ENCODE measurements at places on chromosomes 4 and X. TPM values are rescaled to one million over a fixed set of nuclear protein-coding genes. Genes with fewer than 3 reads are reported as not detected.

Gene SPANXD
- not detected for polyA plus RNA-seq

Gene CPEB2
- 3.2 TPM for polyA plus RNA-seq

GRCh38 chr4:151653548-151653918 lies 107.3 kb downstream of the GATB start:
- no peak for DNase-seq
- H3K4me3 ChIP-seq: no peak overlapping the region
- no peaks in the 10 kb centered on the region for H3K4me1 ChIP-seq
- H3K27ac ChIP-seq: no peak overlapping the region
- H3K36me3 ChIP-seq: no peaks in the 10 kb centered on the region

GRCh38 chrX:96861661-96862060 lies 22.0 kb upstream of the RPA4 start:
- H3K27me3 ChIP-seq: no peaks in the 10 kb centered on the region
- no peaks in the 10 kb centered on the region for H3K36me3 ChIP-seq
- no peak overlapping the region for H3K27ac ChIP-seq
- no peaks in the 10 kb centered on the region for H3K4me1 ChIP-seq

GRCh38 chr4:75634951-75635350 lies 4.6 kb upstream of the CDKL2 start:
- H3K36me3 ChIP-seq: no peaks in the 10 kb centered on the region
- H3K4me3 ChIP-seq: no peak overlapping the region
- H3K4me1 ChIP-seq: peaks cover 2% of the 10 kb centered on the region
- H3K27ac ChIP-seq: no peak overlapping the region

DNA sequence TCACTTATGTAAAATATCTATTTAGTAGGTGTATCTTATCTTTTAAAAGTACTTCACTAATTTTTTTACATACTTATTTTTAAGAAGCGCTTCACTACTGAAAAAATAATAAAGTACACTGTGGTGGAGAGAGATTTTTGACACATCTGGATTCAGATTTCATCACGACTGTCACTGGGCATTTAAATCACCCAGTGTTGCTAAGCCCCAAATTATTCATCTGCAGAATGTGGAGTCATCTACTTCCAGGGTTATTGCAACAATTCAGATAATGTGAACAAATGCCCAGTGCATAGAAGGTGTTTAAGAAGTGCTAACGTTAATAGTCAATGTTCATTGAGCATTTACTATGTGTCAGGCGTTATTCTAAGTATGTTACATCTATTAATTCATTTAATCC lies 41.8 kb downstream of the AASDH start:
- H3K27ac ChIP-seq: no peak overlapping the region
- no peaks in the 10 kb centered on the region for H3K27me3 ChIP-seq
- no peak overlapping the region for H3K4me3 ChIP-seq
- DNase-seq: no peak

DNA sequence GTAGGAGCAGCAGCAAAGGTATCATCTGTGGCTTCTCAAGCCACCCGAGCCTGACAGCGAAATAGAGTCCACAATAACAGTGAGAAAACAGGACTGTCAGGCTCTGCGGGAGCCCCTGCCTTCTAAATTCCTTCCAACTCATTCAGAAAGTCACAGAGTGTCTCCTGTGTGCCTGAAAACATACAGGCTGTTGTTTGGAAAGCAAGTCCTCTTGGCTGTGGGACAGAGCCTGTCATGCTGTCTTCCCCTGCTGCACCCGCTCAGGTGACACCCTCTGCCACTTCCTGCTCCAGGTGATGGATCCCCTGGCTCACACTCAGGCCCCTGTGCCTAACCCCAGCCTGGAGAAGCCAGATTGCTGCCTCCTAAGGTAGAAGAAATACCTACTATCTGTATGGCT lies 152.3 kb downstream of the RAB28 start:
- no peaks in the 10 kb centered on the region for H3K36me3 ChIP-seq
- H3K4me1 ChIP-seq: no peaks in the 10 kb centered on the region
- DNase-seq: no peak
- H3K4me3 ChIP-seq: no peak overlapping the region
- H3K27me3 ChIP-seq: no peaks in the 10 kb centered on the region

DNA sequence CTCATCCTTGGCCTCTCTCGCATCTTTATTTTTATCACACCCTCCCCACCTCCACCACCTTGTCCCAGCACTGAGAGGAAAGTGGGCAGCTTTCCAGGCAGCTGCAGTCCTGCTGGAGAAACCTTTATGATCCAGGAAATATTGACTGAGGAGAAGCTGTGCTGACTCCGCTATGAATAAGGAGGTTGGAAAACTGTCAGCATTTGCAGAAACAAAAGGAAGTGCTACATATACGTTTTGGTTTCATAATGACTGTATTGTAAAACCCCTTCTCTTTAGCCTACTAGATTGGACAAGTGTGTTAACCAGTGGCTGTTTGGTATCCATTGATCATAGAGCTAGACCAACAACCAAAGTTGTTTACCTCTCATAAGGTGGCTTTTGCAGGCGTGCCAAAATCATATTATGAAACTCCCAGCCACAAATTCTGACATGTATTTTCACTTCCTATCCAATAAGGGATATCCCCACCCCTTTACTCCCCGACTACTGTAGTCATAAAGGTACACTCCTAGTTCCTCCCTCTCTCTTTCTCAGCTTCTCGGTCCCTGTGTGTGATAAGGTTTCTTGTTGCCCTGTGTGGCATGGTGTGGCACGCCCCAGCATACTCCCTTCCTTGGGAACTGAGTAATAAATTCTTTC lies 88.4 kb downstream of the GPR143 start:
- no peak overlapping the region for H3K4me3 ChIP-seq
- H3K27ac ChIP-seq: no peak overlapping the region
- H3K36me3 ChIP-seq: no peaks in the 10 kb centered on the region
- peak; percentile 2 for DNase-seq

DNA sequence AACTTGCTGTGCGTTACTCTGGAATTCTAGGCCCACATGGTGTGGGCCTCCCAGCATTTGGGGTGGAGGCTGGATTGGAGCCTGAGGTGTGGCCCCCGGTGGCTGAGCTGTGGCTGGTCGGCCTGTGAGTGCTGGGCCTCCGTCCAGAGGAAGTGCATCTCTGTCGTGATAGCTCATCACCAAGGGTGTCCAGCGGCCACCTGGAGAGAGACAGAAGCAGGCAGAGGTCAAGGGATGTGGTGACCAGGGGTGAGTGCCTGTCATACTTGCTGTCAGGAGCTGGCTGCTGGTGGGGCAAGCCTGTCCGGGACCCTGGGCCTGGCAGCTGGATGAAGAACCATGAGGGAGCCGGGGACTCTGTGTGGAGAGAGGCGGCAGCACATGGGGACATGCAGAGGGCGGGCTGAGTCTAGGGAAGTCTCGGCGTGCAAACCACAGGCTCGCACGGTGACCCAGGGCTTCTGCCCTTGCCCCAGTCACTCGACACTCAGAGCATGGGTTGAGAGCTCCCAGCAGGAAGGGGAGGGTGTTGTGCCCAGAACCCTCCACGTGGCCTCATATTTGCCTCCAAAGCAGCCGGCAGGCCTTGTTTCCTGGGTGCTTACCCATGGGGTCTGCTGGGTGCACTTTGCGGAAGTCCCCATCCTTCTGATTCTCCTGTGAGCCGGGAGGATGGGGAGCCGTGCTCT lies 6.2 kb downstream of the SORCS2 start:
- no peaks in the 10 kb centered on the region for H3K4me1 ChIP-seq
- no peaks in the 10 kb centered on the region for H3K36me3 ChIP-seq
- no peak for DNase-seq
- H3K27me3 ChIP-seq: peaks cover 10% of the 10 kb centered on the region
- H3K27ac ChIP-seq: no peak overlapping the region
- H3K4me3 ChIP-seq: no peak overlapping the region

DNA sequence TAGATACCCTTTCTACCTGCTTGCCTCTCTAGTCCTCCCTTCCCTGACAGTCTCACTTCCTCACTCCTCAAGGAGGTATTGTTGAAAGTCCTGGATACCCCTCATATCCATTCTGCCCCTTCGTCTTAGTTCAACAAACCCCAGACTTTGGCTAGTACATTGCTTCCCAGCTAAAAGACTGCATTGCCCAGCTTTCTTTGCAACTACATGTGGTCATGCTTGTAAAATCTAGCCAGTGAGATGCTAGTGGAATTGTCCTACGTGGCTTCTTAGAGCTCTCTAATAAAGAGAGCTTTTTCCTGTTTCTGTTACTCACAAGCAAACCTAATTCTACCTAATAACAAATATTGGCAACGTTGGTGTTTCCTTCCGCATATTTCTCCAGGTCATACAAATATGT lies 237.9 kb upstream of the PSAPL1 start:
- H3K27me3 ChIP-seq: peaks cover 3% of the 10 kb centered on the region
- H3K4me1 ChIP-seq: no peaks in the 10 kb centered on the region
- H3K27ac ChIP-seq: no peak overlapping the region
- H3K36me3 ChIP-seq: no peaks in the 10 kb centered on the region
- no peak for DNase-seq

DNA sequence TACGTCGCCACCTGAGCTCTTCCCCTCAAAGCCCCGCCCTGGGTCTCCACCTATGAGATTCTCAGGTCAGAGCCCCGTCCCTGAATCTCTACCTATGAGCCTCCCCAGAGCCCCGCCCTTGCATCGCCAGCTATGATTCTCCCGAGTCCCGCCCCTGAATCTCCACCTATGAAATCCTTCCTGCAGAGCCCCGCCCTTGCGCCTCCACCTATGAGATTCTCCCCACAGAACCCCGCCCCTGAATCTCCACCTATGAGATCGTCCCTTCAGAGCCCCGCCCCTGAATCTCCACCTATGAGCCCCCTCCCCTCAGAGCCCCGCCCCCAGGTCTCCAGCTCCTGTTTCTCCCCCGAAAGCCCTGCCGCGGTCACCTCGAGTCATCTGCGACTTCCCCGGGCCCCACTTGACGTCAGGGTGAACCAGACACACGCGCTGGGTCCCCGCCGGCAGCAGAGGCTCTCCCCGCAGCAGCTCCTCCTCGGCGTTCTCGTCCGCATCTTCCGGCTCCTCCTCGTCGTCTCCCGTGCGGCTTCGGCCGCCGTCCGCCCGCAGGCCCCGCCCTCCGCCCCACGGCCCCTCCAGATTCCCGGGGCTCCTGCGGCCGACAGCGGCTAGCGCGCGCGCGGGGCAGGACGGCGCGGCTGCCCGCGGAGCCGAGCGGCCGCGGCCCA lies 393 bp downstream of the GTPBP6 start:
- H3K27ac ChIP-seq: peak overlapping the region; percentile 94
- H3K27me3 ChIP-seq: no peaks in the 10 kb centered on the region
- peak; percentile 100 for DNase-seq
- no peak overlapping the region for H3K4me3 ChIP-seq

- H3K4me1 ChIP-seq: peaks cover 21% of the 10 kb centered on the region
- H3K36me3 ChIP-seq: peaks cover 55% of the 10 kb centered on the region
- H3K27ac ChIP-seq: no peak overlapping the region
- no peak overlapping the region for H3K4me3 ChIP-seq
- no peaks in the 10 kb centered on the region for H3K27me3 ChIP-seq
These were observed 87.0 kb downstream of the IRF2 start for GRCh38 chr4:184387351-184387750.

- no peaks in the 10 kb centered on the region for H3K36me3 ChIP-seq
- no peak overlapping the region for H3K27ac ChIP-seq
- H3K27me3 ChIP-seq: peaks cover 2% of the 10 kb centered on the region
These were observed 285.6 kb downstream of the SHOX start for GRCh38 chrX:916230-916599.

DNA sequence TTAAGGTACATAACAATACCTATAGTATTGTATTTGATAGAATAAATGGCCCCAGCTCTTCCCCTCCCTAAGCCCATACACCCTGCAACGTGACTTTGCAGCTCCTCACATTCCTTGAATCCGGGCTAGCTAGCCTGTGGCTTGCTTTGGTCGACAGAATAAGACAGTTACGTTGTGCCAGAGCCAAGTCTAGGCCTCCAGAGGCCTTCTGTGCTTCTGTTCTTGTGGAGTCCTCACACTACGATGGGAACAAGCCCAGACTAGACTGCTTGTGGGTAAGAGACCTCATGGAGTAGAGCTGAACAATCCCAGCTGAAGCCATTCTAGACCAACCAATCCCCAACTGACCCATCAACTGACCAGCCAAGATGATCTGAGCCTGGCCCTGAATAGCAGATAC lies 102.4 kb upstream of the PLAC1 start:
- no peak overlapping the region for H3K4me3 ChIP-seq
- peaks cover 6% of the 10 kb centered on the region for H3K27me3 ChIP-seq
- H3K36me3 ChIP-seq: no peaks in the 10 kb centered on the region
- DNase-seq: no peak

GRCh38 chrX:22139822-22140221 lies 107.7 kb downstream of the PHEX start:
- no peak overlapping the region for H3K4me3 ChIP-seq
- no peaks in the 10 kb centered on the region for H3K36me3 ChIP-seq
- DNase-seq: no peak
- H3K4me1 ChIP-seq: no peaks in the 10 kb centered on the region
- no peak overlapping the region for H3K27ac ChIP-seq

DNA sequence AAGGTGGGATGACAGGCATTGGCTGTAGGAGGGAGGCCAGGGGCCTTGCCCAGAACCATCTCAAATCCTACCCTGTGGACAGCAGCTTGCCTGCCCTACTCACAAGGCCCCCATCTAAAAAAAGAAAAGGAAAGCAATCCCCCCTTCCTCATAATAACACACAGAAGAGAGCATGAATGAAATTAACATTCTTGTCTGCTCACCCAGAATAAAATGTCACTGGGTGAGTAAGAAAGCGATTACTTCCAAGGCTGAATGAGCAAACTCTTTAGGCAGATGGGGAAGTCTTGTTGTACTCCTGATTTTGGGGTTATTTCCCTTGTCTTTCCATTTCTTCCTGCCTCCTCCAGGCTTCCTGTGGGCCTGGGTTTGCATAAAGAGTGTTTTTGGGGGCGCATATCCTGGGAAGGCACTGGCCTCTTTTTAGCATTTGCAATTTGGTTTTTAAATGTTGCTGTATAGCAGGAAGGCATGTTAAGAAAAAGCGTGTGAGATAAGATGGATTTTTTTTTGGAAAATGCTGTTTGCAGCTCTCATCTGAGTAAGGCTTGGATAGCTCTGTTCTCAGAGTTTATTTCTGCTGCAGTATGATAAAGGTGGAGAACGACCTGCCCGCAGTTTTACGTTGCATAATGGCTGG lies 248.3 kb upstream of the GATB start:
- no peak overlapping the region for H3K4me3 ChIP-seq
- H3K27ac ChIP-seq: no peak overlapping the region
- no peak for DNase-seq
- no peaks in the 10 kb centered on the region for H3K36me3 ChIP-seq

GRCh38 chr4:13829457-13829856 lies 201.9 kb upstream of the BOD1L1 start:
- H3K4me3 ChIP-seq: no peak overlapping the region
- no peak for DNase-seq
- no peaks in the 10 kb centered on the region for H3K4me1 ChIP-seq
- H3K27me3 ChIP-seq: no peaks in the 10 kb centered on the region
- H3K27ac ChIP-seq: no peak overlapping the region

- H3K36me3 ChIP-seq: peaks cover 3% of the 10 kb centered on the region
- no peak overlapping the region for H3K4me3 ChIP-seq
- H3K27ac ChIP-seq: no peak overlapping the region
These were observed 172.5 kb downstream of the RAP1GDS1 start for GRCh38 chr4:98433691-98434090.

Data from adrenal gland (tissue), 19 donors.